ENCODE measurements at places on chromosomes 6 and 20.
A peak's percentile ranks its signal among the peaks of the same experiment; 100 is the strongest.

GRCh38 chr20:11195899-11196558 is 522.2 kb upstream of the JAG1 start:
- DNase-seq: no peak

- DNase-seq: no peak
Observed at GRCh38 chr6:148405894-148406293, 63.3 kb downstream of the SASH1 start.

DNA sequence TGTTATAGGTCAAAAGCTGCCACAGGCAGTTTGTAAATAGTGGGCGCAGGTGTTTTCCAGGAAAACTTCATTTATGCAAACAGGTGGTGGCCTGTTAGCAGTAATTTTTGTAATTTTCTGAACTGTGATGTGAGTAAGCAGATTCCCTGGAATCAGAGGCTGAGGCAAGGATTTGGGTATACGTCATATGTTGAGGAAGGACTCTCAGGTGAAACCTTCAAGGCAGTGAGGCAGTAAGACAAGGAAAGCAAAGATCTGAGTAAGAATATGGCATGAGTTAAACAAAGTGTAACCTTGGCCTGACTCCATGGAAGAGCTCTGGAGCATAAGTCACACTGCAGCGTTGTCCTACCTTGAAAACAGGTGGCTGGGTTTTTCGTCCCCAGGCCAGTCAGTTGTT is 291.1 kb upstream of the BTBD3 start:
- DNase-seq: no peak

GRCh38 chr6:31697555-31697954 is 5.6 kb downstream of the ABHD16A start:
- no peak for DNase-seq

GRCh38 chr20:42567409-42567808 is 622.3 kb downstream of the PTPRT start:
- DNase-seq: no peak

DNA sequence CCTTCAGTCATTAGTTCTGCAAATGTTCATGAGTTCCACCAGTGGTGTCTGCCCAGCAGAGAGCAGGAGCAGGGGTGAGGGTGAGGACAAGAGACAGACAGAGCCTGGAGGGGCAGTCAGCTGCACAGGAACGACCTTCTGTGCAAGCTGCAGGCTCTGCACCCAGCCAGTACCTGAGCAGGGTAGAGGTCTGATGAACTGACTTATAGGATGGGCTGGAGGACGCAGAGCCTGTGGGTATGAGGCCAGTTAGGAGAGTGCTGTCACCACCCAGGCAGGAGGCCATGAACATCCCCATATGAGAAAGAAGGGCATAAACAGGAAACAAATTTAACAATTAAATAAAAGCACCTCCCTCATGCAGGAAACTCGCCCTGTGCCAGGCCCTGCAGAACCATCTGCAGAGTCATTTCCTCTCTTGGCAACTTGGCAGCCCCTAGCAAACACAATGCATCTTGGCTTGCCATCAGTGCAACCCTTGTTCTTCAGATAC is 17.9 kb downstream of the C6orf15 start:
- DNase-seq: no peak

GRCh38 chr6:3309391-3310050 is 50.8 kb downstream of the PSMG4 start:
- no peak for DNase-seq

DNA sequence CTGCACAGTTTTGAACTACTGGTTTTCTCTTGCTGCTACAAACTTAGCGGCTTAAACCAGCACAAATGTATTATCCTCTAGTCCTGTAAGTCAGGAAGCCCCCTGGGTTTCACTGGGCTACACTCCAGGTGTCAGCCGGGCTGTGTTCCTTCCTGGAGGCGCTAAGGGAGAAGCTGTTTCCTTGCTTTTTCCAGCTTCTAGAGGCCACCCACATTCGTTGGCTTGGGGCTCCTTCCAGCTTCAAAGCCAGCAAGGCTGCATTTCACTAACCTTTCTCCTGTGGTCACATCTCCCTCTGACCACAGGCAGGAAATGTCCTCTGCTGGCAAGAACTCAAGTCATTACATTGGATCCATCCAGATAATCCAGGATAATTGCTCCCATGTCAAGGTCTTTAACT is 350.6 kb upstream of the PLCB4 start:
- DNase-seq: peak; percentile 67

DNA sequence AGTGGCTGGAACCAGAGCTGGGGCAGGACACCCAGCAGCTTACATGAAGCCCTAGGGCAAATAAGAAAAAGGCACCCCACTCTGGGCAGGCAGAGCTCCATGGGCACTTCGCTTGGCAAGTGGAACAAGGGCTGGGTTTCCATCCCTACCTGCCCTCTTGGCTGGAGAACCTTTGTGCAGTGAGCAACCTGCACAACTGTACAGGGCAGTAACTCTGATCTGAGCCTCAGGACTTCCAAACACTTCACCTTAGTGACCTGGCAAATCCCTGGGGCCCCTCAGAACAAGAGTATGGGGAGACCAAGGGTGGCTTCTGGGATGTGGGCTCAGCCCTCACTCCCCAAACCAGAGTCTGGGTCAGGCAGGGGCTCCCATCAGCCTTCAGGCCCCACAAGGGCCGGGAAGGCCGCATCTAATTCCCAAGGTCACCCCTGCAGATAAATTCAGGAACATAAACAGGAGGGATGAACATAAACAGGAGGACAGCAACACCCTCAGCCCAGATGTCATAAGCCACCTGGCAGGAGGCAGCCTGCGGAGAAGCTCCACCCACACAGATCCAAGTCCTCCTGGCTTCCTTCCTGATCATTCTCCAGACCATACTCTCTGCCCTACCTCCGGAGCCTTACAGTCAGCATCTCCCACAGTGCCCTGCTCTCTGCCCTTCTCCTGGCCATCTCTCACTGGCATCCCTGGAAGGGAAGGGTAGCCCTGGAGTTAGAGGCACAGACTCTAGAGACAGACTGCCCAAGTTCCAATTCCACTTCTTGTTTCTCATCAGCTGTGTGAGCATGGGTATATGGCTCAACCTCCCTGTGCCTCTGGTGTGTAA is 37.5 kb downstream of the HNF4A start:
- no peak for DNase-seq

GRCh38 chr6:53746442-53747103 is 48.2 kb upstream of the LRRC1 start:
- DNase-seq: no peak

DNA sequence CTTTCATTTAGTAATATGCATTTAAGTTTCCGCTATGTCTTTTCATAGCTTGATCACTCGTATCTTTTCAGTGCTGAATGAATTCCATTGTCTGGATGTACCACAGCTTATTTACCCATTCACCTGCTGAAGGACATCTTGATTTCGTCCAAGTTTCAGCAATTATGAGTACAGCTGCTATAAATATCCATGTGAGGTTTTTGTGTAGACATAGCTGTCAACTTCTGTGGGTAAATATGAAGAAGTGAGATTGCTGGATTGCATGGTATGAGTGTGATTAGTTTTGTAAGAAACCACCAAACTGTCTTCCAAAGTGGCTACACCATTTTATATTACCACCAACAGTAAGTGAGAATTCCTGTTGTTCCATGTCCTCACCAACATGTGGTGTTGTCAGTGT is 79.2 kb upstream of the STMND1 start:
- DNase-seq: no peak

GRCh38 chr6:151709329-151709728 is 98.2 kb upstream of the ESR1 start:
- no peak for DNase-seq

DNA sequence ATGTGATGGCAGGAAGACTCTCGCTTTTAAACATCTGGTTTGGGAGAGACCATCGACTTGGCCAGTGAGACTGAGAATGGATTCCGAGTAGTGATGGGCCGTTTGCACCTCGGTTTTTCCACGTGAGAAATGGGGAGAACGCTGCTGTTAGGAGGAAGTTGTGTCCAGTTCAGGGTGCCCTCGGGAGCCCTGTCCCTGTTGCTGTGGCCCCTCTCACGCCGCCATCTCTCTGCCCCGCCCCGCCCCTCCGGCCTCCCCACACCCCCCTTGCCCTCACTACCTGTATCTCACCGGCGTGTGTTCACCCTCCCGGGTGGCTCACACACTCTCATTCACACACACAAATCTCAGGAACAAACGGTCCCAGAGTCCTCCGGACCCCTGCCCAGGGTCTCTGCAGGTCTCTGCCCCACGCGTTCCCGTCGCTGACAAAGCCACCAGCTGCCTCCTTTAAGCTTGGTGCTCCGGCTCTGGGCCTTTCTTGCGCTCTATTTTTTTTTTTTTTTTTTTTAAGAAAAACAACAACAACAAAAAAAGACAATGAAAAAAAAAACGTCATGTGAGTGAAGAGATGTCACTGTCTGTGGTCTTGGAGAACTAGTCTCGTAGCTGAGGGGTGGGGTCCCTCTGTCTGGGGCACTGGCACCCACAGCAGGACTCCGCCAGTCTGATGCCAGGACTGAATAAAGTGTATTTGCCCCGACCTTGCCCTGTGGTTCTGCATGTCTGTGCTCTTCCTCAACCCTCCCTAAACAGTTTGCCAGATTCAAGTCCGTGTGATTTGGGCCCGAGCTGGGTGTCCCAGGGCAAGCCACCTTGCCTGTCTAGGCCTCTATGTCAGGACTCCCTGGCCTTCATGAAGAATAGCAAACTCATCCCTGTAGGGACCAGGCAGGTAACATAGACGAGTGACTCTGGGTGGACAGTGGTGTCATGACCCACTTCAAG is 2.9 kb downstream of the SOX12 start:
- DNase-seq: no peak

- DNase-seq: no peak
Observed at GRCh38 chr6:135267085-135267484, 86.0 kb downstream of the MYB start.

- no peak for DNase-seq
Observed at GRCh38 chr6:138671351-138671750, 102.2 kb upstream of the CCDC28A start.

DNA sequence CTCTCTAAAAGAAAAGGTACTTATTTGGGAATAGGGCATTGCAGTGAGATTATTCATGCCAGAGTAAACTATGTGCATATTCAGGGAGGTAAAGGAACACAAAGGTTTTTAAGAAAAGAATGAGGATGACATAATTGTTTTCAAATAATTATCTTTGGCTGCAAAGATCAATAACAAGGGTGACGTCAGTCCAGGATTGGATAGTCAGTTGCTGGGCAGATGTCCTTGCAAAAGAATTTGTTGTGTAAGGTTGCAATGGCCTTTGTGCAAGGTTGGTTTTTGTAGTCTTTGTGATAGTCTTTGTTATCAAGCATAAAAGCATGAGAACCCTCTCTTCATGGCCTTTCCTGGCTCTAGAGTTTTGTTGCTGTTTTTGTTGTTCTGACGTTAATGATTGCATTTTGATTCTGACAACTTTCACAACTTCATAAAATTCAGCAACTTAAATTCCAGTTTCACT is 17.7 kb downstream of the LOC128125822 start:
- DNase-seq: no peak

DNA sequence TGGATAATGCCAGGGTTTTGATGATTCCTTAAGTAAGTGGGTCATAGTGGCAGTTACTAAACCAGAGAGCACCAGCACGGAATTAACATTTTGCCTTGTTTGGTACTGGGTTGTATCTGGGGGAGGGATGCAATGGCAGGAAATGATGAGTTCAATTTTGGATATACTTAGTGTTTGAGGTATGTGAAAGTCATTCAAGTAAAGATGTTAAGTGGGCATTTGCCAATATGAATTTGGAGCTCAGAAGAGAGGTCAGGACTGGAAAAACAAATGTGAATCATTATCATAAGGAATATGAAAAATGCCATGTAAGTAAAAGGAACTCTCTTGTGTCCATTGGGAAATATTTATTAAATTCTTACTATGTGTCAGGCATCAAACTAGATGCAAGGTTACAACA is 6.2 kb downstream of the PXT1 start:
- no peak for DNase-seq

- DNase-seq: no peak
Observed at GRCh38 chr20:822651-823573, 10.6 kb upstream of the FAM110A start.

DNA sequence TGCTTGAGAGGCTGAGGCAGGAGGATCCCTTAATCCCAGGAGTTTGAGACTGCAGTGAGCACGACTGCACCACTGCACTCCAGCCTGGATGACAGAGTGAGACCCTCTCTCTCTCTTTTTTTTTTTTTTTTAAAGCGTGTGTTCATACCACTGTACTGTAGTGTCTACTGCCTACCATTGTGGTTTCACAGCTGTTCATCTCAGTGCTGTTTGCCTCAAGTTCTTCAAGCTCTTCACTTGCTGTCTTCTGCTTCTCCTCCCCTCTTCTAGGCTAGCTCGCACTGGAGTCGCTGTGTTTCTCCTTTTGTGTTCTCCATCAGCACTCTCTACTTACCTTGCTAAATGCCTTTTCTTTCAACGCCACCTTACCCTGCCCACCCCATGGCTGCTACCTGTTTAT is 7.4 kb downstream of the FOXO3 start:
- no peak for DNase-seq

- DNase-seq: no peak
Observed at GRCh38 chr20:51608061-51608460, 65.5 kb upstream of the NFATC2 start.

- DNase-seq: no peak
Observed at GRCh38 chr6:16769131-16769985, 8.1 kb upstream of the ATXN1 start.

DNA sequence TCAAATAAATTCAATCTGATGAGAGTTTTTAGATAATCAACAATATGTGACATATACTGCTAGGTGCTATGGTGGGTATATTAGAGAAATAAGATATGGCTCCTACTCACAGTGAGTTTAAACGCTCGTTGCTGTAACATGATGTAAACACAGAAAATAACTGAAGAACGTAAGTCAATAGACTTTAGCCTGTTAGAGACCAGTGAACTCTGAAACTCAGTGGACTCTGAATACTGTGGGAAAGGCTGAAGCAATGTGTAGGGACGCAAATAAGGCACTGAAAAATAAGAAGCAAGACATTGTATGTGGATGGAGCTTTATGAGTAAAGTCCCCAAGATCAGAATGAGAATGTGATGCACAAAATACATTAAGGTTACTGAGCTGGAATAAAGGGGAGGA is 431.6 kb downstream of the TFAP2B start:
- no peak for DNase-seq

DNA sequence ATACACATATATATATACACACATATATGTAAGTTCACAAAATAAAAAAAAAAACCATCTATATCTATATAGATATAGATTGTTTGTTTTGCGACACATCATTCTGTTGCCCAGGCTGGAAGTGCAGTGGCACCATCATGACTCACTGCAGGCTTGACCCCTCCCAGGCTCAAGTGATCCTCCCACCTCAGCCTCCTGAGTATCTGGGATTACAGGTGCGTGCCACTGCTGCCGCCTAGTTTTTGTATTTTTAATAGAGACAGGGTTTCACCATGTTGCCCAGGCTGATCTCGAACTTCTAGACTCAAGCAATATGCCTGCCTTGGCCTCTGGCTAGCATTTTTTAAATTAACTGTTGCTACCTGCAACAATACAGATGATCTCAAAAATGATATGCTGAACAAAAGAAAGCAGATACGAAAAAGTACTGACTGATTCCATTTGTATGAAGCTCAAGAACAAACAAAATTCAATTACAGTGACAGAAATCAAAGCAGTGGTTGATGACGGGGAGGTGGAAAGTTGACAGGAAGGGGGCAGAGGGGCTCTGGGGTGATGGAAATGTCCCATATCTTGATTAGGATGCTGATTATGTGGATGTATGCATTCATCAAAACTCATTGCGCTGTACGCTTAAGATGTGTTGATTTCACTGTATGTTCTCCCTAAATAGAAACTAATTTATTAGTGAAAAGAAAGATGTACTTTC is 49.6 kb downstream of the ATXN1 start:
- DNase-seq: no peak
